ENCODE measurements at places on chromosomes 1 and 21.

DNA sequence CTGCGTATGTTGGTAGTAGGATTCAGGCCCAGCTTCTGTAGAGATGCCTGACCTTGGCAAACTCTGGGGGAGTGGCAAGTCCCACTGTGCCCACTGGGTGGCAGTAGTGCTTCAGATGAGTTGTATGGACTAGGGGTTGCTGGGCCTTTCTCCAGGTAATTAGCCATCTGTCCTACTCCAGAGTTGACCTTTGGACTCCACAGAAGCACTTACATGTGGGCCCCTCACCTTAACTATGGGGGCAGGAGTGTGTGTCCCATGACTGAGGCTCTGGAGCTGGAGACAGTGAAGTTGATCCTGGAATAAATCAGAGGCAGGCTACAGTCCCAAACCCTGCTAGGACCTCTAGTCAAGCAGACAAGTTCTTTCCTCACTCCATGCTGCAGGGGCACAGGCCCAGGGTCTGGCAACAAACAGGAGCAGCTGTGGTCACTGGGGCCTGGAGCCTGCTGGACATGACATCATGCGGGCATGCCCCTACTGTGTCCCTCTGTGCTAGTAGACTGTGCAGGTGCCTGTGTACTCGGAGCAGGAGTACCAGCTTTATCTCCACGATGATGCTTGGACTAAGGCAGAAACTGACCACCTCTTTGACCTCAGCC lies 4.6 kb downstream of the DMAP1 start:
- DNase-seq, result peak; percentile 63

DNA sequence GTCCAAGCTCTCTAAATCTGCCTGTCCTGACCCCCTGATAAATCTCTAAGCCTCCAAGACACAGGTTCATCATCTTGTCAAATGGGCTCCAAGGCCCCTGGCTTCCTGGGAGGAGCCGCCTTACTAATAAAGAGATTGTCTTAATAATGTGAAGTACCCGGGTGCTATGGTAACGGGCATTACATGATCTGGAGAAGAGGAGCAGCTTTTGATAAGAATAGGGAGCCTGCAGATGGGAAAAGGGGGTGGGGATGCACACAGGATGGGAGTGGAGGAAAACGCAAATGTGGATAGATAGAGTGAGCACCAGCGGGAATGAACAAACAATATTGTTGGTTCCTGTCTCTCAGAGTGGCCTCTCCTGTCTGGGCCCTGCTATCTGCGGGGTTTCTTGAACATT lies 11.9 kb upstream of the RXRG start:
- no peak for DNase-seq

DNA sequence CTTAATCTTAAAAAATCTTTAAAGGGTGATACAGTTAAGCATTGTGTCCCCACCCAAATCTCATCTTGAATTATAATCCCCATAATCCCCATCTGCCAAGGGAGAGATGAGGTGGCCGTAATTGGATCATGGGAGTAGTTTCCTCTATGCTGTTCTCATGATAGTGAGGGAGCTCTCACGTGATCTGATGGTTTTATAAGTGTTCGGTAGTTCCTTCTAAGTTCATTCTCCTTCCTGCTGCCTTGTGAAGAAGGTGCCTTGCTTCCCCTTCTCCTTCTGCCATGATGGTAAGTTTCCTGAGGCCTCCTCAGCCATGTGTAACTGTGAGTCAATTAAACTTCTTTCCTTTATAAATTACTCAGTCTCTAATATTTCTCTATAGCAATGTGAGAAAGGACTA lies 10.7 kb downstream of the DHRS3 start:
- DNase-seq, result no peak

DNA sequence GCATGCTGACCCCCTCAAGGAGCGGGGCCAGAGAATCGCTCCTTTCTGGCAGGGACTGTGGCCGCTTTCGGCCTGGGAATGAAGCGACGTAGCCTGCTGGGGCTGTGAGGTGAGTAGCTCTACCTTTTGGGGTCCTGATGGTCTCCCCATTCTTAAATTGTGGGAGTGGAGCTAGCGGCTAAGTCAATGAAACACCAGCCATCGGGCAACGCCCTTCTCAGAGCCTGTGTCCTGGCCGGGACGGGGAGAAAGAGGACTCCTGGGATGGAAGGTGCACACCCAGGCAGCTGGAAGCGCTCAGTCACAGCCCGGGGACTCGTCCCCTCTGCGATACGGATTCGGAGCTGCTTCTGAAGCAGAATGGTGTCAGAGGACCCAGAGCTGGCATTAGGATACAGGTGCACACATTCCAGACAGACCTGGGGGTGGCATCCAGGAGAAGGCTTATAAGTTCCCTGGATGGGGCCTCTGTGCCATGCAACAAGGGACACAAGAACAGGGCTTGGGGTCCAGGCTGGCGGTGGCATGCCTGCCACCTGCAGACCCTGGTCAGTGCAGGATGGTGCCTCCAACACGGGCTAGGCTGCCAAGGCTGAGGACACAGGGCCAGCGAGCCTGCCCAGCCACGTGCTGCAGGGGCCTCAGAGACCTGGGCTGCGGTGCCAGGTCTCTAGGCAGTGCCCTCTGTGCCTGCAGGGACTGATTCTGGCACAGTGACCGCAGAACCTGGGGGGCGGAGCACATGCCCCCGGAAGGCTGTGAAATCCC lies 945 bp upstream of the WNT9A start:
- DNase-seq, result no peak

GRCh38 chr1:59310549-59311250 lies 13.8 kb downstream of the FGGY start:
- no peak for DNase-seq

DNA sequence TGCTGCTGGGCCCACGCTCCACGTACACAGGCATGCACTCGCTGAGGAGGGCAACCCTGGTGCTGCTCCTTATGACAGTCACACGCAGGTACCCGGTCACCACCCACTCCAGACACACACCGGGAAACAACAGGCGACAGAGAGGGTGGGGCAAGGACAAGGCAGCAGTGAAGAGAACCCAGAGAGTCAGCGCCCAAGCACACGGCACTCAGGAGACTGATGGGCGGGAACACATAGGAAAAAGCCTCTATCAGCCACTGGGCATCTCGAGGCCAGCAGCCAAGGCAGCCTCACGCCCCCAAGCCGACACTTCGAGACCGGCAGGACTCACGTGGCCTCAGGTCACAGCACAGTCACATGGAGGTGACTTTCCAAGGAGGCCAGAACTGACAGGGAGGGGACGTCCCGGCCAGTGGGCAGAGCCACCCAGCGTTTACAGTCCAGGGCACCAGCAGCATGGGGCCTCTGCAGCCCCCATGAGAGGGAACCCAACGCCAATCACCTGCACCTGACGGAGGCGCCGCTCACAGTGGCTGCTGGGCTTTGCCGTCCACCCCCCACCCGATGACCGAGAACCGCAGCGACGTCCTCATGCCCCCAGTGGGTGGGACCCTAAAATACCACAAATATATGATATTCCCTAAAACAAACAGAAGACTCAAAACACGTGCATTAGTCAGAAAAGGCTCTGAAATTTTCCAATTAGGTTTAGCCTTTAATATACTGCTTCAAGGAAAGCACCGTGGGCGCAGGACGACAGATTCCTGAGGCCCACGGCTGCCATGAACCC lies 19.7 kb downstream of the PTTG1IP start:
- DNase-seq, result no peak

DNA sequence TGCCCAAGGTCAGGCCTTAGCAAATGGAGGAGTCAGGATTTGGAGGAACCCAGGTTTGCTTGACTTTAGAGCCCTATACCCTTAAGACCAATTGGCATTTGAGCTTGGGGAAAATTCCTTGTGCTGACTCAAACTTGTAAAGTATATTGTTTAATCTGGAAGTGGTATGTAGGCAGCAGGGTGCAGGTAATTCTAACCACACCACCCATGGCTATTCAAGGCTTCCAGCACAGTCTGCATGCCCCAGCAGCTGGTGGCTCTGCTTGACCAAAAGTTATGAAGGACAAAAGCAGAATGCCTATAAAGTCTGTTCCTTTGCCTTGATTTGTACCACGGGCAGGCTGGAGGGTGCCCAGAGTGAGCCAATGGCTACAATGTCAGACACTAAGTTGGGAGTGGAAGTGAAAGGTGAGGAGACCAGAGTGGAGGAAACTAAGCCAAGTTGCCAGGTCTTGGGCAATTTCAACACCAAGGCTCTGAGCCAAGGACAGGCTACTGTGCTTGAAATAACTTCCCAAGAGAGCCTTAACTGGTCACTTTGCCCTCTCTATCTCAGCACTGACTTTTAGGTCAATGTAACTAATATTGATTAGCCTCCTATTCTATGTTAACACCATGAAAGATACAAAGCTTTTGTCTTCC lies 4.7 kb upstream of the G0S2 start:
- no peak for DNase-seq

- DNase-seq, result no peak
Measured at GRCh38 chr1:54977533-54978297, 2.7 kb upstream of the TMEM61 start.

GRCh38 chr1:48592330-48592729 lies 120.3 kb upstream of the SPATA6 start:
- no peak for DNase-seq

- DNase-seq, result no peak
Measured at GRCh38 chr21:33236013-33236686, 6.4 kb downstream of the IFNAR2 start.

GRCh38 chr1:74674278-74675048 lies 871 bp upstream of the ERICH3 start:
- DNase-seq, result no peak

GRCh38 chr21:46226146-46226545 lies 2.4 kb downstream of the LSS start:
- DNase-seq, result no peak

DNA sequence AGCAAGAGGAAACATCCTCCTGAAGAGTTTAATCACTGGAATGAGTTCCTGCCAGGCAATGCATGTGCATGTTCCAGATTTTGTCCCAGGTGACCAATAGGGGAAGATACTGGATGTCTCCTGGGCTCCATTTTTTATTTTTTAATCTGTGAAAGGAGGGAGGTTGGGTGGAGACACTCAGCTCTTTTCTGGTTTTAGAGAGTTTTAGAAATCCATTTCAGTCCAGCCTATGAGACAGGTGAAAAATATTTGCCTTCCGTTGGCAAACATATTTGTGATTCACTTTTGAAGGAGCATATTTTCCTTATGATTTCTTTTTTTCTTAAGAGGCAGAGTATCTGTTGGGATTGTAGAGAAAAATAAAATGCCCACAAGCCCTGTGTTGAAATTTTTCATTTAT lies 70.7 kb downstream of the ABCA4 start:
- no peak for DNase-seq

DNA sequence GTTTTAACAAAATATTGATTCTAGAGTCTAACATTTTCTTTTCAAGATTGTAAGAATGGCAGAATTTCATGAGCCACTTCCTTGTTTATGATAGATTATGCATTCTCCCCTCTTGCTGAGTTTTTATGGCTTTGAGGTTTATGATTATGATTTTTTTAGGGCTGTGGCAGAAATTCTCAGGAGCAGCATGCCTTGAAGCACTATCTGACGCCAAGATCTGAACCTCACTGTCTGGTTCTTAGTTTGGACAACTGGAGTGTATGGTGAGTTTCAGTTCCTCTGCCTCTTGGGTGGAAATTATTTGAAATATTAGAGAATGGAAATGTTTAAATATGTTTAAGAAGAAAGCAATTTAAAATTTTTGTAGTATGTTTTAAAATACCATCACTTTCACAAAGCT lies 10.2 kb downstream of the USP16 start:
- DNase-seq, result no peak

DNA sequence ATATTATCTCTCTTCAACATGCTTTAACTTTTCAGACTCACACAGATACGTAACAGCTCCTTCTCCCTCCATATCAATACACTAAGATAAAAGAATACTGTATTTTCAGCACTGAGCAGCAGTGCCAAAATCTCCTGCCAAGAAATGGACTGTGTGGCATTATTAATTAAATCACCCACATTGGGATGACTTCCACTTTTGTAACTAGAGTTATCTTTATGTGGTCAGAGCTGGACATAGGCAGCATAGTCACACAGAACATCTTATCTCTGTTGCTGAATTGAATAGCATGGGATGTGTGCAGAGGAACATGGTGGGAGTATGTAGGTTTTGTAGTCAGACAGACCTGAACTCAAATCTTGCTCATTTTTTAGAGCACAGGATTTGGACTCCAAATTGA lies 41.4 kb upstream of the CACYBP start:
- no peak for DNase-seq

DNA sequence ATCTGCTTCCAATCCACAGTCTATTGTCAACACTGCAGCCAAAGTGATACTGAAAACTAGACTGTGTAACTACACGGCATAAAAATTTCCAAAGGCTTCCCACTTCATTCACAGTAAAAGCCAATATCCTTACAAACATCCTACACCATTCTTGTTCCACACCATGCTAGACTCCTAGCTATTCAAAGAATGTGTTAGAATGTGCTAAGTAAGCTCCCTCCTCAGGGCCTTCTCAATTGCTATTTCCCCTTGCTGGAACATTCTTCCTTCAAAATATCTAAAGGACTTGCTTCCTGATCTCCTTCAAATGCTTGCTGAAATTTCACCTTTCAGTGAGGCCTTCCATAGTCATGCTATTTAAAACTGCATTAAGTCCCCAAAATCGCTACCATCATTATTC lies 228.1 kb downstream of the AKT3 start:
- DNase-seq, result no peak

DNA sequence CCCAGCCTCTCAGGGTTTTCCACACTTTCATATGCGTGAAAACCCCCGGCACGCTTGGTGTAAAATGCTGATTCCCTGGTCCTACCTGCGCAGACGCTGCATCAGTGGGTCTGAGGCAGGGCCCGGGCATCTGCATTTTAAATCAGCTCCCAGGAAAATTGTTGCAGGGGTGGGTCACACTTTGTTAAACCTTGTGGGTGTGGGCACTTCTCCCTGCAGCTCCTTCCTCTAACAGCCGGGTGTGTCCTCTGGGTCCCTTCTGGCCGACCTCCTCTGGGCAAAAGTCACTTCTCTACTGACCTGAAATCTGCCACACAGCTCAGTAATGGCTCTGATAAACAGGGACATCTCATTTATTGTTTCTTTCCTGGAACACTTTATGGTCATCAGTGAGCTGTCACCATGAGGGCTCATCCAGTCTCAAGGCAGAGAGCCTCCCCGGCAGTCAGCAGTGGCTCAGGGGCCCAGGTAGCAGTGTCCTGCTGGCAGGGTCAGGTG lies 52.8 kb upstream of the TMPRSS2 start:
- DNase-seq, result no peak

- DNase-seq, result no peak
Measured at GRCh38 chr1:167430134-167430848, 88.0 kb downstream of the CD247 start.

DNA sequence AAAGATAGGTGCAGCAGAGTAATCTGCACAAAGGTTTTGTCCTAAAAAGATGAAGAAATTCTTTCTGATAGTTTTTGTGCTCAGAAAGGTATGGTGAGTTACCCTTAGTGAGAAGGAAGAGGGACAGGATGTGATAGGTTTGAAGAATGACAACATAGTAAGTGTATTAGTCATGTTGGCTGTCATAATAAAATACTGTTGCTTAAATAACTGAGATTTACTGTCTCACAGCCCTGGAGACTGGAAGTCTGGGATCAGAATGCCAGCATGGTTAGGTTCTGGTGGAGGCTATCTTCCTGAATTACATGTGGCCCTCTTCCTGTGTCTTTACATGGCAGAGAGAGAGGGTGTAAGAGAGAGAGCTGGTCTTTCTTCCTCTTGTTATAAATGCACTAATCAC lies 965.2 kb downstream of the TTLL7 start:
- no peak for DNase-seq
